ENCODE measurements at places on chromosomes 7 and 10.

DNA sequence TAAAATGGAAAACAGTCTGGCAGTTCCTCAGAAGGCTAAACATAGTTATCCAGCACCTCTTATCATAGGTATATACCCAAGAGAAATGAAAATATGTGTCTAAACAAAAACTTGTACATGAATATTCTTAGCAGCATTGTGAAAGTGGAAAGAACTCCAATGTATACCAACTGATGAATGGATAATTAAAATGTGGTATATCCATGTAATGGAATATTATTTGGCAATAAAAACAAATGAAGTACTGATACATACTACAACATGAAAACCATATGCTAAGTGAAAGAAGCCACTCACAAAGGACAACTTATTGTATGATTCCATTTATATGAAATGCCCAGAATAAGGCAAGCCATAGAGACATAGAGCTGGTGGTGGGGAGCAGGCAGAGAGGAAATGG, 32.2 kb upstream of the NAMPT start:
- no peak for DNase-seq

- DNase-seq = no peak
Observed at GRCh38 chr7:12788171-12788570, 100.7 kb downstream of the ARL4A start.

GRCh38 chr10:112078003-112078402, 105.6 kb downstream of the GPAM start:
- no peak for DNase-seq

DNA sequence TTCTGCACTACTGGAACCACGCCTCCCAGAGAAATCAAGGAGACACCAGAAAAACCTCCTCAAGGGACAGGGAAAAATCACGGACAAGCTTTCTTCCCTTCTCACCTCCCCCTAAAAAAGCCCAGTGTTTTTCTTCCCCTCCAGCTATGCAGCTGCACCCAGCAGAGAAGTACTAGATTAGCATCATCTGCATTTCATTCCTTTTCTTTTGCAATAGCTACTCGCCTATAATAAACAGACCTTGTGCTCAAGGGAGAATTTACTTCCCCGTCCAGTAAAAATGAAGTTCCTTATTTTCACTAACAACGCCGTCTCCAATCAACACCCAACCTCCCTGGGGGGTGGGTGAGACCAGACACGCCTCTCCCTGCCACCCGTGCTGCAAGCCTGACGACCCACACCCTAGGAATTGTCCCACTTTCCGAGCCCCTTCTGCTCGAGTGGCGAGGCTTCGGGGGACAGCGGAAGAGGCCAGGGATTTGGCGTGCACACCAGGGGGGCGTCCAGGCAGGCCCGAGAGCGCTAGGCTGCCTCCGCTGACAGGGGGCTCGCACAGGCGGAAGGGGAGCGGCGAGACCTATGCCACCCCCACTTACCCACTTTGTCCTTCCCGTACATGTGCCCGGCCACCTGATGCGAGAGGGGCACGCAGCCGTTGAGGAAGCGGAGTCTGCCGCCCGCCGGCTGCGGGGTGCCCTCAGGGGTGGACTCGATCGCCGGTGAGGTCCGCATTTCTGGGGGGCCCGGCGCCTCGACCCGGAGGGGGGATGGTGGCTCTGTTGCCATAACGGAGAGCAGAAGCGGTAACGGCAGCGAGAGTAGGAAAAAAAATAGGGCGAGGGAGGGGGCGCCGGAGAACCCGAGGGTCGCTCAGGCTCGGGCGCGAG, 625 bp downstream of the IPMK start:
- peak; percentile 29 for DNase-seq

GRCh38 chr7:80843018-80843677, 75.7 kb downstream of the SEMA3C start:
- DNase-seq = no peak

Measured in kidney capillary endothelial cell (primary cell).